ENCODE measurements at places on chromosomes 16 and 17.

GRCh38 chr17:54882950-54883349, 17.7 kb upstream of the TOM1L1 start:
- DNase-seq: no peak

DNA sequence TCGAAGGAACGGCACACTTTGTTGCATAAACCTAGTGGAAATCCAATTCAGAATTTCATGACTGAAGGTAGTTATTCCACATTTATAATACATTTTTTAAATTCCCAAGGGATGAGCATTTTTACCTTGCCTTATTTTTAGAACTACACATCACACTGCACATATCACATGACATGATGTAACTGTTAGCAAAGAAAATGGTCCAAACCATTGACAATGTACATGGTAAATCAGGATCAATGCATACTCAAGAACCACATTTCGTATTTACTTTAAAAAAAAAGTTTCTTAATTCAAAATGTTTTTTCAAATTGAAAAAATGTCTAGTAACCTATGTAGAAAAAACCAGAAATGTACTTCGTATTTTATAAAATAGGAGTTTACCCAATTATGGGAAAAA, 2.5 kb downstream of the KANSL1 start:
- DNase-seq: no peak

- DNase-seq: no peak
Measured at GRCh38 chr16:57621521-57622271, 6.7 kb upstream of the ADGRG1 start.

DNA sequence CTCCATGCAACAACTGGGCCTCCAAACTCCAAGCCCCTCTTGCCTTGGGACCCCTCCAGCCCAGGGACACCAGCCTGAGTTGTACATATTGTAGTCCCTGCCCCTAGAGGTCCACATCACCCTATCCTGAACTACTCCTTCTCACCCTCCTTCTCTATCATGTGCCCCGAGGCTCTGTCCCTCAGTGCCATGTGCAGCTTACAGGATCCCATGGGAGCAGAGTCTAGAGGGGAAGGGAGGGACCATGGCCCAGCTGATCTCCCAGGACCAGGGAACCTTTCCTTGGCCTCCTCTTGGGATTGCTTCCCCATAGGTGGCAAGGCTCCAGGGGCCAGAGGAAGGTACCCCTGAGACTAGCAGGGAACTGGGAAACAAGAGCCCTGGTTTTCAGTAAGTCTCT, 35.3 kb downstream of the TMEM132E start:
- DNase-seq: no peak

DNA sequence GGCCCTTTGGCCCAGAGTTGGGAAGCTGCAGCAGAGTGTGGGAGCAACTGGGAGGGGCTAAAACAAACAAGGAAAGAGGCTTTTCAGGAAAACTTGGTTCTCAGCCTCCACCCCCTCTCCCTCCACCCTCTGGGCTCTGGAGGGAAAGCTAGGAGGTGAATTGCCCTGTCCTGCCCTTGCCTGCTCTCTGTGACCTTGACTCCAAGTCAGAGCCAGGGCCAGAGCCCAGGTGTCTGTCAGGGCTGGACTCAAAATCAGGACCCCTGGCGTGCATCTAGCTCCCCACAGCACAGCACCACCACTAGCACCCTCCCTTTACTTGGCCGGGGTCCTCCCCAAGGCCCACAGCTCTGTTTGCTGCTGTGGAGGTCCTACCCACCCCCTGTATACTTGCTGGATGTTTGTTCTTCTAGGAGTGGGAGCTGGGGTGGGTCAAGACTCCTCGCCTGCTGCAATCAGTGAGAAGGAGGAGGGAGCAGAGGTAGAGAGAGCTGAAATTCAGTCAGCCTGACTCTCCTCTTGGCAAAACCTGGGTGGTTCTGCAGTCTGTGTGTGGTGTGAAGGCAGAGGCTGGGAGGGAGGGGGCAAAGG, 2.8 kb upstream of the NR1D1 start:
- no peak for DNase-seq

GRCh38 chr16:26344240-26344776, 652.5 kb downstream of the HS3ST4 start:
- no peak for DNase-seq

- DNase-seq: no peak
Measured at GRCh38 chr16:70744366-70744765, 56.6 kb downstream of the VAC14 start.

DNA sequence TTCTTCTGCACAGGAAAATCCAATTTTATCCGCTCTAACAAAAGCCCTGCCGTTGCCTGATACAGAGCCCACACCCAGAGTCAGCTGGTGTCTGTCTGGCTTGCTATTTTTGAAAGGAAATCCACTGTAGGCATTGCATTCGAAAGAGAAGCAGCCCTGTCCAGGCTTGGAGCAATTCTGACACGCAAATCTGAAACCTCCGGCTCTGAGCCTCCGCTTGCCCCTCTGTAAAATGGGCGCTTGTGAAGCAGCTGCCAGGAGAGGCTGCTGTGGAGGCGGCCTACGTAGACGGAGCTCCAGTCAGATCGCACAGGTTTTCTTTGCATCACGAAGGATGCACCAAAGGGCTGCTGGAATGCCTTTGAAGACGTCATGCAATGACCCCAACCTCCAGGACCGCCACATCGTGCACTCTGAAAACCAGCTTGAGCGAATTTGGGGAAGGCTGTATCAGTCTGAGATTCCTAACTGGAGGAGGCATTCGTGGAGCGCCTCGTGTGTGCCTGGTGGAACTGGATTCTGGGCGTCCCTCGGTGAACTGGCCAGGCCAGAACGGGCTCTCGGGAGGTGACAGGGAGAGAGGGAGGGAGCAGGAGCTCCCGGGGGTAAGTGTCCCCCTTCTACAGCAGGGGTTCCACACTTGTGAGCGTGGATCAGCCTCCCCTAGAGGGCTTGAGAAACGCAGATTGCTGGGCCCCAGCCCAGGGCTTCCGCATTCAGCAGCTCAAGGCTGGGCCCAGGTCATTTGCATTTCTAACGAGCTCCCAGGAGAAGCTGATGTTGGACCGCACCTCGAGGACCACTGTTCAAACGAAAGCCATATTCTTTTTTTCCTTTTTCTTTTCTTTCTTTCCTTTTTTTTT, 215.5 kb downstream of the MRTFB start:
- no peak for DNase-seq

- DNase-seq: no peak
Measured at GRCh38 chr16:48421741-48422140, 36.5 kb upstream of the SIAH1 start.

- no peak for DNase-seq
Measured at GRCh38 chr16:20904507-20905081, 4.0 kb downstream of the LYRM1 start.

DNA sequence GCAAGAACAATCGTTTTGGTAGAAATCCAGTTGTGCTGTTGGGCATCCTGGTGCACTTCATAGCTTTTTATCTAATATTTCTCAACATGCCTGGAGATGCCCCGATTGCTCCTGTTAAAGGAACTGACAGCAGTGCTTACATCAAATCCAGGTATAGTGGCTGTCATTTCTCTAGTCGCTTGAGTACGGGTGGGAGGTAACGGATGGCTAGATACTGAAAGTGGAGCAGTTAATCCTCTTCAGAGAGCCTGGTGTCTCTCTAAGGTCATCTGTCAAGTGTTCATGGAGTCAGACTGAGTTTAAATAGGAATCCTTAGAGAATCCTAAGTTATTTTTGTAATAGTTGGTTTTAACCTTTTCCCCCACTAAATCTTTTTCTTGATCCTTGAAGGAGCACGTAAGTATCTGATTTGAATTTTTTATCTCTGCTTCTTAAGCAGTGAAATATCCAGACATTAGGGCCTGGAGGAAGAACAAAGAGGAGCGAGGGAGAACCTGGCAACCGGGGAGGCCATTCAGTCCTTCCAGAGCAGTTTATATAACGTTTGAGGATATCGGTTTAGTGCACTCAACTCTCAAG, 37.2 kb downstream of the MFSD11 start:
- DNase-seq: no peak
